SJCRH30 (cell line): ENCODE measurements at places on chromosomes 2 and 18.

DNA sequence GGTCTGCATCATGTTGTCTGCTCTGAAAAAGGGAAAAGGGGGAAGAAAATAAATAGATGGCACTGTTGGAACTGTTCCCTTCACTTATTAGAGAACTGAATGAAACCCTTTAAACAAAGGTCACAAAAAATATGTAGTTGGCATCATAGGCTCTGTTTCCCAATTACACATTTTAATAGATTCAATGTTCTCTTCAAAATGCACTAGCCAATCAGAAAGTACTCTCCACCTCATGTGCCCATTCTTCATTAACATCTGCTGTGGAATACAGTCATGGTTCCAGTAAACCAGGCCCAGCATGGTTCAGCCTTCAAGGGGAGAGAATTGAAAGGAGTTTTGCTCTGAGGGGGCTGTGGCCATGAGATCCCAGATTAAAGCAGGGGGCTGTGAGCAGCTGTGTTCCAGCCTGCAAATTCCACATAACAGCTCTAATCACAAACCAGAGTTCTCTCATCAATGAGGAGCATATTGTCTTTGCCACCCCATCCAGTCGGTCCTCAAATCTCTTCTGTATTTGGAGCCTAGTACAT, 165.9 kb upstream of the CREB1 start:
- DNase-seq = no peak

- DNase-seq = no peak
These were observed 231.5 kb downstream of the AFF3 start for GRCh38 chr2:99910902-99911301.

DNA sequence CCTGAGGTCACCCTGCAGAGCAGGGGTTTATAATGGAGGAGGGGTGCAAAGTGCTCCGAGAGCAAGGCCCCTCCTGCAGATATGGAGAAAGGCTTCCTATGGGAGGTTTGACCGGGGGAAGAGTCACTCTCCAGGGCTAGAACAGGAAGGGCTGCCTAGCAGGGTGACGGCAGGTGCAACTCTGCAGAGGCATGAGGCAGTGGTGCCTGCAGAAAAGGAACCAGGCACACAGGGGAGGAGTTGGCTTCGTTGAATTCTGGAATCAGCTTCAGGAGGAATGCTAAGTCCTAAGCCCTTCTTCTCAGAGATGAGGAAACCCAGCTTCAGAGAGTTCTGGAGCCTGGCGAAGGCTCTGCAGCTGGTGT, 17.5 kb upstream of the HPCAL1 start:
- peak; percentile 31 for DNase-seq

DNA sequence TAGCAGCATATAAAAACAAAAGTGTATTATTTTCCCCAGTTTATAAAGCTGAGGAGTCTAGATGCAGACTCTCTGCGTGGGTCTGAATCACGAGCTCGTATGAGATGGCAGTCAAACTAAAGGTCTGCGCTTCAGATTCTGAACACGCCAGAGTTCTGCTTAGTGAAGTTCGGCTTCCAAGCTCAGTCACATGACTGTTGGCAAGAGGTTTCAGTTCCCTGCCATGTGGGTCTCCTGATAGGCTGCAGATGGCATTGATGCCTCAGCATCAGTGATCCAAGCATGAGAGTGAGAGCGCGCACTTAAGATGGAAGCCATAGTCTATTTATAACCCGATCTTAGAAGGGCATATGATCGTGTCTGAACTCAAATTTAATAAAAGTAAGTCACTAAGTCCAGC, 242.8 kb upstream of the DOK6 start:
- no peak for DNase-seq

DNA sequence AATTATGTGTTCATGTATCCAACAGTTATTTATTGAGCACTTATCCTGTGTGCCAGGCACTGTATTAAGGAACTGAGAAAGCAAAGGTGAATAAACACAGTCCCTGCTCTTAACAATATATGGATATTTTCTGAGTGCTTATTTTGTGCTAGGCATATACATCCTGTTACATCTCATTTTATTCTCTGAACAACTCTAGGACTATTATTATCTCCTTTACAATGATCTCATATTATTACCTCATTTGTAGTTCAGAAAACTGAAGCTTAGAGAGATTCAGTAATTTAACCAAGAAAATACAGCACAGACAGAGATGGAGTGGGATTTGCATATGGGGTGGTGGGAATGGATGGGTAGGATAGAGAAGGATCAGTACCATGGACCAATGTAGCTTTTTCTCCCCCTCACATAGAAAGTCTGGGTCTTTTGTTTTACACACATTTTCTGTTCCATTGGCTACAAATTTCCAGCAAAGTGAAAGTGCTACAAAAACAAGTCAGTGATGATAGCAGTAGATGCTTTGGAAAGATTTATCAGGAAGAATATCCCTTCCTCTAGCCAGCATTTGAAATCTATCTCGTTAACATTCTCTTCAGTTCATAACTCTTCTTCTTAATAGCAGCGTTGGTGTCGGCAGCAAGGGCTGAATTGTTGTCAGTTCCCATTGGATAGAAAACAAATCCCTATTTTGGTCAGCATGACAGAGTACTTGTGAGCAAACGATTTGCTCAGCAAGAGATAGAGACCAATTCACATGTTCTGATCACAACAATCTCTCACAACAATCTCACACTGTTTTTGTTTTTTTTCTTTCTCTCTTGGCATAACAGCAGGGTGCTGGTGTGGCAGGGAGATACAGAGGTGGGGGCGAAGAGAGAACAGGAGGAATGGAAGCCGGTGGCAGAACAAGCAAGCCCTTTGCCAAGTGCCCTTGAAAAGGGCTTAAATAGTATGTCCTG, 102.2 kb upstream of the KCTD1 start:
- no peak for DNase-seq

GRCh38 chr18:24628326-24628725, 167.9 kb downstream of the HRH4 start:
- no peak for DNase-seq

- DNase-seq = no peak
These were observed 85.6 kb downstream of the VIT start for GRCh38 chr2:36781907-36782720.

DNA sequence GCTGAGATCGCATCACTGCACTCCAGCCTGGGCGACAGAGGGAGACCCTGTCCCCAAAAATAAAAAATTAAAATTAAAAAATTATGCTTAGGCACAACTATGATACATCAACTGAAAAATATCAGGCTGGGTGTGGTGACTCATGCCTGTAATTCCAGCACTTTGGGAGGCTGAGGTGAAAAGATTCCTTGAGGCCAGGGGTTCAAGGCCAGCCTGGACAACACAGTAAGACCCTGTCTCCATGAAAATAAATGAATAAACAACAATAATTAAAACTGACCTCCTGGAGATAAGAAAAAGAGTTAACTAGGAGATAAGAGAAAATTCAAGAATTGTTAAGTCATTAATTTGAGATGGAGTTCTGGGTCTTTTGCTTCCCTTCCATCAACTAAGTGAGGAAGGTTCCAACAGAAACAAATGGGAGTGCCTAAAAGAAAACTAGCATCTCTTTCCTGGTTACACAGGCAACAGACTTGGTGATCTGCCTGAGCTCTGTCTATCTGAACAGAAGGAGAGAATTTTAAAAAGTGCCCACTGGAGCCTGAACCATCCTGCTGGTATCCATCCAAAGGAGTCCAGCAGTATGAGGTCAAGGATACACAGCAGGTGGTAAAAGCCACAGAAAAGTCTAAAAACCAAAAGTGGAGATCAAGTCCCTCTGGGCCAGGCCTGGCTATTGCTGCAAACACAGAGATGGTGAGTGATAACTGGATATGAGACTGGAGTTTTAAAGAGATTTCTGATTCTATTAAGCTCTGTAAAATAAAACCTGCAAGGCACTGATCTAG, 8.8 kb downstream of the PPM1G start:
- DNase-seq = peak; percentile 48

- no peak for DNase-seq
These were observed 542.8 kb upstream of the ID2 start for GRCh38 chr2:8138923-8139667.

DNA sequence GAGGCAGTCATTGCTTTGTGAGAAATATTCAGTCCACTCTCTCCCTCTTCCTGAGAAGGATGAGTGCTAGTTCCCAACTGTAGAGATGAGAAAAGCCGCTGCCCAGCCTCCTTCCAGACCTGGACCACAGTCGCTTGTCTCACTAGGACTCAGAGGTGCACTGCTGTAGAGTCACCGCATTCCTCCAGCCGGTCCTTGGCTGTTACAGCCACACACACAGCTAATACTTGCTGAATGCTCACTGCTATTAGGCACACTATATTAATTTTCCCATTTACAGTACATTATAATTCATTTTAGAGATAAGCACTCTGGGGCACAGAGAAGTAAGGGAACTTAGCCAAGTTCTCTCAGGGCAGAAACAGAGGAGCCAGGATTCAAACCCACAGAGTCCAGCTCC, 10.0 kb upstream of the FABP1 start:
- no peak for DNase-seq

- no peak for DNase-seq
These were observed 1604.4 kb upstream of the ACVR2A start for GRCh38 chr2:146240391-146240790.

DNA sequence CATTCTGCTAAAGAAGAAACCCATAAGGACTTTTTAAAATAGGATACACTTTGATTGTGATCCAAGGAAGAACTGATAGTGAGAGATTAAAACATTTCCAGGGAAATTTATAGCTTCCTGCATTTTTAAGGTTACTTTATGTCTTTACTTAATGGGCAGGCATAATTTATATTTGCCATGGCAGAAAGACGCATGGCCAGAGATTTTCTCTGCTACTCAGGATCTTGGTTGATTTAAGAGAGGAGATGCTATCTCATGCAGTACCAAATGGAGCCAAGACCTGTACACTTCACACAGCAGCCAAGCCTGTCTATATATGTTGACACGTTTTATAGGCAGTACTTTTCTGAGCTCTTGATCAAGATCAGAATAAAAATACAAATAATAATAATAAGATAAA, 60.9 kb upstream of the NT5C1B start:
- no peak for DNase-seq

DNA sequence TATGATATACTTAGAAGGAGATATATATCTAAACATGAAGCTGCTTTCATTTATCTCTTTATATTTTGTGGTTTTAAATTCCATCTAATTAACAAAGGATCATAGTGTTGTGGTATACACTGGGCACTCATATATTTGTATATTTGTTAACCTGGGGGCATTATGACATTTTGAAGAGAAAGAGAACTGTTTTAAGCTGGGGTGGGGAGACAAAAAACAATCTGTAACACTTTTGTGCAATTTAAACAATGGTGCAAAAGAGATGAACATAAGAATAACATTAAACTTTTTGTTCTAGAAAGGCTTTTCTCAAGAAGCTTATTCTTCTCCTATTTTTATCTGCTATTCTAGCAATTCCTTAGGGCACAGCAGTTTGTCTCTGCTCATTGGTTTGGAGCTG, 842.0 kb upstream of the CDH2 start:
- DNase-seq = no peak

DNA sequence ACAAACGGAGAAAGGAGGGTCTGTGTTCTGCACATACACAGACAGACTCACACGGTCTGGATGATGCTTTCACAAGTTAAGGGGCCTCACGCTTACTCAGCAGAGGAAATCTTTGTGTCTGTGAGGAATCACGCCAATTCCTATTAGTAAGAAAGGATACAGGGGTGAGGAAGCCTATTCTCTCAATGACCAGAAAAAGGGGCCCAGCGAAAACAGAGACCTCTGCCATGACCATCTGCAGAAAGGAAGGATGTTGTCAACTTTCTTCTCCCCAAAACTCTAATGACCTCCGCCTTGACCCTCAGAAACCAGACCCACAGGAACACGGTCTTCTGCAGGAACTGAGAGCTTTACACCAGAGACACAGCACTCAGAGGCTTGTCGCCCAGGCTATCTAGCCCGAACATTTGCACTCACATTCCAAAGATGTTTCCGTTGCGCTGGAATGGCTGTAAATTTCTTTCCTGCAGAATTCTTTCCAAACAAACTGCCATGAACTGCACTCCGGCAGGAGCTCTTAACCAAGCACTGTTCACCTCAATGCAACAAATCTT, 186.3 kb downstream of the TCF4 start:
- peak; percentile 63 for DNase-seq

GRCh38 chr18:63831080-63831788, 56.0 kb downstream of the SERPINB7 start:
- DNase-seq = no peak

- peak; percentile 18 for DNase-seq
These were observed 573 bp downstream of the KDSR start for GRCh38 chr18:63366213-63367052.

DNA sequence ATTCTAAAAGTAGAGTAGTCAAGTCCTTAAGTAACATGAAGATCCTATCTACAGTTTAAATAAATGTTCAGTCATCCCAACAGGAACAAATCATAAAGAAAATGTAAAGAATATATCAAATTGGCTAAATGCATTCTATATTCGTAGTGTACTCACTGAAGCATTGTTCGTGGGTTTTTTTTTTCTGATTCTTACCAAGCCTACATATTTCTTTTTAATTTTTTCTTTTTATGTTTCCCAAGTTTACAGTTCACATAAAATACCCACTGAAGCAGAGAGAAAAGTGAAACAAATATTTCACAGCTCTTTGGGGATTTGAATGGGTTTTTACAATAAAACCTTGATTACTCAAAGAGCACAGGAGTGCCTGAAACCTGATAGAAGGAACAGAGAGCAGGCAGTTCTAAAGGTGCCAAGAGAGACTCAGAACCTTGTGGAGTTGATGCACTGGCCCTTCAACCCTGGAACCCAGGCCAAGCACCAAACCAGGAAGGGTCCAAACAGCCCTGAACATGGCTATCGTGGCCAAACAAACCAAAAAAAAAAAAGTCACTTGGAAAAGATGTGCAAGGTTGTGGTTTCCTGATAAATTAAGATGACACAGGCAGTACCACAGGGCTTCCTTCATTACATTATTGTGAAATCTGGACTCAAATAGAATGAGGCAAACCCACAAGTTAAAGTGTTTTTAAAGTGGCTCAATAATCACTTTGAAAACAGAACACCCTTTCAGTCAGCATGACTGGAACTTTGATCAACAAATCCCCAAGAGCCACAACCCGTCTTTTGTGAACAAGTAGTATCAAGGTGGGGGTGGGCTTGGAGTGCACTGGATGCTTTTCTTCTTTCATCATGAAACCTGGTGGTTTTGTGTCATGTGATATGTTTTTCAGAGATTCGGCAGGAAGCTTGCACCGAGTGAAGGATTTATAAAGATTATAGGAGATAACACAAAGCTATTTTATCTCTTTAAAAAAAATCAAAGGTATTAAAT, 245.0 kb upstream of the FN1 start:
- peak; percentile 21 for DNase-seq

GRCh38 chr2:11697103-11697871, 27.3 kb upstream of the NTSR2 start:
- peak; percentile 34 for DNase-seq
